Left renal pelvis (tissue), 4 donors: ENCODE measurements at places on chromosomes 7 and 10.

- no peak for DNase-seq
These were observed 45.3 kb upstream of the GTF2I start for GRCh38 chr7:74612015-74612829.

DNA sequence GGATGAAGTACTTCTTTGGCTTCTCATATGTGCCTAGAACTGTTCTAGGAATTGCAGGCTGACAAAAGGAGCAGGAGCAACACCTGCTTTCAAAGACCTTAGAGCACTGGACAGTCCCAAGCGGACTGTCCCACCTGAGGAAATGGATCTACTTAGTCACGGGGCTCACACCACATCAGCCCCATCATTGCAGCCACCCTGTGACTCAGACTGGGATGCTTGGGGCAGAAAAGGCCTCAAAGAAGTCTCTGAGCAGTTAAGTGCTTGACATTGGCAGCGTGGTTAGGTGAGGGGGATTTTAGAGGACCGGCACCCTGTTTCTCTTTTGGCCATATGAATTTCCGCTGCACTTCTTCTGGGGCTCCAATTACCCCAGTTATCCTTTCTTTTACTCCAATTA, 256.6 kb downstream of the USP6NL start:
- no peak for DNase-seq

DNA sequence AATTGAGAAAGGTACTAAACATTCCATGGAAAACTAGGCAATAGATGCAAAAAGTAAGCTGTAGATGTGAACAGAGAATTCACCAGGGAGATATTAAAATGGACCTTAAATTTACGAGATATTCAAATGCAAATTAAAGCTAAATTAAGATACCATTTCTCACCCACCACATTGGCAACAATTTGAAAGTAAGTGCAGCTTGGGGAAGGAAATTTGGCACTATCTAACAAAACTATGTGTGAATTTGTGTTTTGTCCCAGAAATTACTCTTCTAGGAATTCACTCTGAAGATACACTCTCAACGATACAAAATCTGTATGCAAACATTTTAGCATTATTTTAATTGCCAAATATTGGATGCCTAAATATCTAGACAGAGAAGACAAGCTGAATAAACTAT, 178.2 kb upstream of the SORCS1 start:
- no peak for DNase-seq

DNA sequence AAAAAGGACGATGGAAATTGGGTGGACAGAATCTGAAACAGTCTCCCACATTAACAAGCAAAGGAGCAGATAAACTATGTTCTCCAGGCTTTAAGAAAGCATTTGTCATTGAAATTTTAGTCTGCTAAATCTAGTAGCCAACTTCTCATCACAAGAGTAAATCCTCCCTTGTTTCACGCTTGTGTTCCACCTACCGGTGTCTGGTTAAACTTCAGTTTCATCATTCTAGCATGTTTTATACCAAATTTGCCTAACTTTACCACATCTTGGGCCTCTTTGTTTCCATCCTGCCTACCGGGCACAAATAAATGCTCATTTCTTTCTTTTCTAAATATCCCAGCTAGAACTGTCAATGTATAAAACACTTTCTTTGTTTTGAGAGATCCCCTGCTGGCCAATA, 5.8 kb downstream of the LIPA start:
- DNase-seq: no peak

DNA sequence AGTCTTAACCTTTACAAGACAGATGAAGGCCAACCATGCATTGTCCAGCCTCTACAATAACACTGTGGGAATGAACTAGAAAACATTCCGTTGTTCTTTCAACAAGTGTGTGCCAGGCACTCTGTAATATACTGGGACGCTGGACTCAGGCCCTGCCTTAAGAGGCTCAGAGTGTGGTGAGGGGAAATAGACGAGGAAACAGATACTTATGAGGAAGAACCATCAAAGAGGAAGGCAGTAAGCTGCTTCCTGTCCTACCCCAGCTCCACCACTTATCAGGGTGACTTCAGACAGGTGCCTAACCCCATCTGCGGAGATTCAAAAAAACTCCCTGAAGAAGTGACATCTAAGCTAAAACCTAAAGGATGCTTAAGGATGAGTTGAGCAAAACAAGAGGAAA, 8.9 kb upstream of the TRIM8 start:
- DNase-seq: no peak

DNA sequence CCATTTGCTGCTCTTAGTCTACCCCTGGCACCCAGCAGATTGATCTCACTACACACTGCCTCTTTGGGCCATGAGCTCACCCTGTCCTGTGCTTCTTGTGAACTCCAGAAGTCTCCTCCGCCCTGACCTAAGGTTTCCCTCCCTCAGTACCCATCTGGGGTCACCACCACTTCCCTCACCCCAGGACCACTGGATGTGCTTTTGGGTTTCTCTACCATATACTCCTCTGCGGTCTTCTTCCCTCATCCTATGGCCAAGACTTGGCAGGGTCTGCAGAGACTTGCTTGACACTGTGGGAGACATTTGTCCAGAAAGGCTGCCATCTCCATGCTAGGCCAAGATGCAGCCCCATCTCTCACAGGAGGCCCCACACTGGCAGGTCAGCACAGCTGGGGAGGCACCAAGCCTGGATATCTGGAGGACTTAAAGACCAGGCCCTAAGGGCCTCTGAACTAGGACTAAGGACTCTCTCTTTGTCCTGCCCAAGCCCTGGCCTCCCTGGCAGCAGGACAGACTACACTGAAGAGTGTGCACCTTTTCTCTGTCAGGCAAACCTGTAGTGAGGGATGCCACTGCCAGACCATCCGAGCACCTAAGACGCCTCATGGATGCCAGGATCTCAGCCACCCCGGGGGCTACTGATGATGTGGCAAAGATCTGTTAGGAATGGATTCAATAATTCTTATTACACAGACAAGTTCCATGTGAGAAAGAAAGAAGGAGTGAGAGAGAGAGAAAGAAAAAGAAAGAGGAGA, 134.6 kb downstream of the ZNF467 start:
- no peak for DNase-seq

- no peak for DNase-seq
These were observed 168.3 kb downstream of the GLI3 start for GRCh38 chr7:42068554-42069280.

GRCh38 chr7:116328161-116328560, 117.8 kb downstream of the TES start:
- no peak for DNase-seq

DNA sequence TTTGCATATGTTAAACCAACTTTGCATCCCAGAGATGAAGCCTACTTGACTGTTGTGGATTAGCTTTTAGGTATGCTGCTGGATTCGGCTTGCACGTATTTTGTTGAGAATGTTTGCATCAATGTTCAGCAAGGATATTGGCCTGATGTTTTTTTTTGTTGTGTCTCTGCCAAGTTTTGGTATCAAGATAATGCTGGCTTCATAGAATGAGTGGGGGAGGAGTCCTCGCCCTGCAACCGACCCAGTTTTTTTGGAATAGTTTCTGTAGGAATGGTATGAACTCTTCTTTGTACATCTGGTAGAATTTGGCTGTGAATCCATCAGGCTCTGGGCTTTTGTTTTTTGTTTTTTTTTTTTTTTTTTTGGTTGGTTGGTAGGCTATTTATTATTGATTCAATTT, 147.9 kb downstream of the AHR start:
- no peak for DNase-seq

DNA sequence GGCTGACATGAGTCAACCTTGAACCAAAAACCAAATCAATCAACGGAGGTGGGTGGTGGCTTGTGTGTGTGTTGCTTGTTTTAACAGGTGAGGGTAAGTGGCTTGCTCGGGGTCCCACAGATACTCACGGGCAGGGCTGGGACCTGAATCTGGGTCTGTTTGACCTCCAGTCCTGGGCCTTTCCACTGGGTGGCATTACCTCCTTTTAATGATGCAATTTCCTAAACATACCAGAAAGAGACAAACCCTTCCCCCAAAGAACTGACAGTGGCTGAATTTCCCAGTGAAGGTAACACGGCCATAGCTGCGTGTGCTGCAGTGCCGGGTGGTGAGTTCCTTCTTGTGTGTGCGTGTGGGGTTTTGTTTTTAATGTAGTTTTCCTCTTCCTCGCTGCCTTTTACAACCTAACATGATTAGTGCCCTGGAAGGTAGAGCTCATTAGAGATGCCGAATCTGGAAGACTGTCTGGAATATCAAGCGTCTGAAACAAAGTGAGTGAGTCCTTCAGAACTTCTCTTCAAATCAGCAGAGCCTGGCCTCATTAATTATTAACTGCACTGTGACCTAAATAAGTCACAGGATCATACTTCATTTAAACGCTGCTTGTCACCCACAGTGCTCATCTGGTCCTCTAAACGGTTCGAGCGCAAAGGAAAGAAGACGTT, 166.1 kb upstream of the TCERG1L start:
- no peak for DNase-seq

GRCh38 chr7:98399462-98399861, 1.4 kb downstream of the BAIAP2L1 start:
- DNase-seq: no peak

- no peak for DNase-seq
These were observed 6.0 kb downstream of the TSC22D4 start for GRCh38 chr7:100472854-100473499.

DNA sequence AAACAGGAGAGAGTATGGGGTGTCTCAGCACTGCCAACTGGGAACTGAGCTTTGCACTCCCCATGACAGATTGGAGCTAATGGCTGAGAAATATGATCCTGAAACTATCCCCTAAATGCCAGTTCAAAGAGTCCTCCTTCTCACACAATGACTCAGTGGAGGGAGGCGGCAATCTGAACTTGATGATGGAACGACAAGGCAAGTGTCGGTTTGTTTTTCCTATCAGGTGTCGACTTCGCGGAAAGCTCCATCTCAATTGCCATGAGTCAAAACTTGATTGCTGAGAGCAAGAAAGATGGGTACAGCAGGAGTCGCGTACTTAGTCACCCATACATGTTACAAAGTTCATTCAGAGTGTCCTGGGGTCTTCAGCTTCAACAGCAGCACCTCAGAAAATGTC, 52.5 kb downstream of the NPY start:
- no peak for DNase-seq

DNA sequence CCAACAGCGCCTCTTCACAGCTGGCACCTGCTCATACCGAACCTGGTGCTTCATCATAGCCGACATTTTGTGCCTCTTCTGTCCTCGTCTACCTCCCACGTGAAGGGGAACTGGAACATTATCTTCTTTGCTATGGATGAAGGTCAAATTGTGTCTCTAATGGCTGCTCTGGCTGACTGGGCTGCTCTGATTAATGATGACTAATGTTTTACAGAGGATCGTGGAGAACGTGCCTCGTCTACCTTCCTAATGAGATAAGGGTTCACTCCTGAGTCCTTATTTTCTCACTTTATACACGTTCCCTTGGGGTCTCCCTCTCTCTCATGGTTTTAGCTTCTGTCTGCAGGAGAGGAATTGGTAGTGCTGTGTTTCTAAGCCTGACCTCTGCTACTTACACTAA, 420.3 kb downstream of the PHTF2 start:
- no peak for DNase-seq

- DNase-seq: peak; percentile 18
These were observed 670 bp upstream of the RBM33 start for GRCh38 chr7:155643804-155644177.

DNA sequence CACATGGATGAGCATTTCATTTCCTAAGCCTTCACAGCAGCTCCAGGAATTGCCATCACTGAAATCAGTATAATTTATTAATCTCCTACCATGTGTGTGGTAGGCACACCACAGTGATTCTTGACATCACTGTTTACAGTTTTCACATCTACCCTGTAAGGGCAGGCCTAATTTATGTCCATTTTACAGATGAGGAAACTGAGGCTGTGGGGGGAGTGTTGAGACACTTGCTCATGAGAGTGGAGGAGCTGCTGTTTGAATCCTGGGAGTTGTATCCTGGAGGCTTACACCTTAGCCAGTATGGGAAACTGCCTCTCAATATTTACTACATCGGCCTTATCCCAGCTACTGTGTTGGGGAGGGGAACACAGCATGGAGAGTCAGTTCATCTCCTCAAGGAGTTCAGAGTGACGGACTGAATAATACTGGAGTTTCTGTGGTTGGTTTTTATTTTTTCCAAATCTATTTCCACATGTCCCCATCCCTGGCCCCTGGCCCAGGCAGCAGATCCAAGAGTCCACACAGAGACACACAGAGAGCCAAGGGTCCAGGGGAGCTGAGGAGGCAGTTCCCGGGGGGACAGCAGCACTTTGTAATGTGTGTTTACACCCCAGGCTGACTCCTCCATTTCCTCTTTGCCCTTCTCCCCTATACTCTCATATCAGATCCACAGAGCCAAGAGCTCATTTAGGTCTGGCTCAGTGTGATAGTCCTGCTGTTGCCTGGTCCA, 13.2 kb downstream of the UBTD1 start:
- DNase-seq: no peak

DNA sequence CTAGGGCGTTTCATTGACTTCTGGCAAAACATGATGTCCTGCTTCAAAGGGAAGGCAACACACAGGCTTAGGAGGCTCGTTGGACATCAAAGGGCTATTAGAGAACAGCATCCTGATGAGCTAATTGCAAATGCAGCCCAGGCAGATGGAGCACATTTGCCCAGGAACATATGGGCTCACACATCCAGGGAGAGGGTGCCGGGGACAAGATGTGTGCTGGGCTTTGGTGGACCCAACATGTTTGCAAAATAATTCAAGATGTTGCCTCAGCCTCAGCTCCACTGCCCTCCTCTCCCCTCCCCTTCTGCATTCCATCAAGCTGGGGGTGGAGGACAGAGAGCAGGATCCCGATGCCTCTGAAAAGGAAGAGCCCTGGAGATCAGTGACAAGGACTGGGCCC, 217.1 kb upstream of the ZMIZ1 start:
- no peak for DNase-seq

DNA sequence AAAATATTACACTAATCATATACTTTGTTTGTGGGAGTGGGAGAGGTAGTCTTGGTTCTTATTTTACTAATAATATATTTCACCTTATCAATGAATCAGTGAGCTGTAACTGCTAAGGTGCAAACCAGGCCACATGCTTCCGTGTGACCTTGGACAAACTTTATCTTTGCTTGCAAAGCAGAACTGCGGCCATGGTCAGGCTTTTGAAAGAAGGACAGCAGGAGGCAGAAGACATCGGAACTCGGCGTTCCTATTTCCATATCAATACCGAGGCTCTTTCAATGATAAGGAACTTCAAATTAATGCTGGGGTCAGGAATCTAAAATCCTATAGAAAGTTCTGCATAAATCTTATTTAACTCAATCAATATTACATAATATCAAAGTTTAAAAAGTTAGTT, 491.9 kb upstream of the PFKP start:
- DNase-seq: no peak

GRCh38 chr7:141891336-141891735, 24.9 kb upstream of the OR9A4 start:
- DNase-seq: no peak

DNA sequence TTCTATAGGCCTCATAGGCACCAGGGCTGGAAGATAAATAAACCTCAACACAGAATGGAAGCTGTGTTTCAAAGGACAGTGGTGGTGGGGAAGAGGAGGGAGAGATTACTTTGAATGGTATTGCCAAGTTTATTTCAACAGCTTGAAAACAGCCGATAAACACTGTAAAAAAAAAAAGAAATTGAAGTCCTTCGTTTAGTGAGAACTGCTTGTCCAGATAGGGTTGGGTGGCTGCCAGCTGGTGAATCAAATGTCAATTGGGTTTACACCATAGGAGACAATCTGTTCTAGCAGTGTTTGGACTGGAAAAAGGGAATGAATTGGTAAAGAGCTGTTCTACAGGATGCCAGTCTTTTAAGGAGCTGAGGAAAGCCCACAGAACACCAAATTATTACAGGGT, 254.8 kb downstream of the PHF14 start:
- no peak for DNase-seq
